ENCODE measurements at places on chromosomes 2 and 18.

DNA sequence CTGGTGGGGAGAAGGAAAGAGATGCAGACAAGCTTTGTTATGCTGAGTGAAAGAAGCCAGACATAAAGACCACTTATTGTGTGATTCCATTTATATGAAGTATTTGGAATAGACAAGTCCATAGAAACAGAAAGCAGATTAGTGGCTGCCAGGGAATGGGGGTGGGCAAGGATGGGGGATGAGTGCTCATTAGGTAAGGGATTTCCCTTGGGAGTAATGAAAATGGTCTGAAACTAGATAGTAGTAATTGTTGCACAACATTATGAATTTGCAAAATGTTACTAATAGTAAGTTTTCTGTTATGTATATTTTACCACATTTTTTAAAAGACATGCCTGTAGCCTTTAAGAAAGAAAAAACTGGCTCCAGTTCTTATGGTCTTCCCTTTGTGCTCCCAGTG, 154.9 kb downstream of the LNPK start:
- no peak for DNase-seq

GRCh38 chr2:98909317-98910211, 26.5 kb downstream of the CRACDL start:
- DNase-seq = peak; percentile 29

GRCh38 chr2:52510432-52510831, 1257.2 kb upstream of the CHAC2 start:
- no peak for DNase-seq

- no peak for DNase-seq
Observed at GRCh38 chr18:31343454-31343853, 25.5 kb downstream of the DSG1 start.

DNA sequence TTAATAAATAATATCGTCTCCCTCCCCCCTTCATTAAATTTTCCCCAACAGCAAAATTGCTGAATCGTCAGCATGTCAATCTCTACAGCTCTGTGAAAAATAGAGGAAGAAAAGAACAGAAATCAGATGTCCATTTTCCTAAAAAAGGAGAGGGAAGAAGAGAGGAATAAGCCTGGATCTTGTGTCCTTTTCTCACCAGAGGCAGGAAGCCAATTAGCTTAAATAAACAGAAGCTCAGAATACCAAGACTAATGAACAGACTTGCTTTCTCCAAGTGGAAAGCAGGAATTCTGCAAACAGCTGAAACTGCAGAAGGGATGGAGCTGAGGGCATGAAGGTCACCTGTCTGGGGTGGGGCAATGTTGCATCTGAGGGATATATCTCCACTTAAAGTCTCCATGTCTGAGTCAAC, 265.7 kb downstream of the CCDC85A start:
- DNase-seq = no peak

GRCh38 chr18:12290086-12290485, 18.0 kb upstream of the TUBB6 start:
- DNase-seq = no peak

DNA sequence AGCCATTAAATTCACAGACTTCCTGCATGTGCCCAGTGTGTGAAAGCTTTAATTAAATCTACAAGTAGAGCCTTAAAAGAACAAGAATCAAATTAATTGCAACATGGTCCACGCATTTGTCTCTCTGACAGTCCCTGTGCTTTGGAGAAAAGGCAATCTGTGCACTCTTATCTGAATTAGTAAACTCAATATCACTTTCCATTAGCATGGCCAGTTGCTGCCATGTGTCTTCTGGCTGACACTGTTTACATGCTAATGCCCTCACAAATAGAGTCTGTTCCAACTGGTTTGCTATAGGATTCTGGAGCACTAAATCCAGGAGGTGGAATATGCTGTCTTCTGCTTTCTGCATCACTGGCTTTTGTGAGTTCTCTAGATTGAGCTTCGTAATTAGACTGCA, 434.5 kb upstream of the RAB12 start:
- DNase-seq = no peak

DNA sequence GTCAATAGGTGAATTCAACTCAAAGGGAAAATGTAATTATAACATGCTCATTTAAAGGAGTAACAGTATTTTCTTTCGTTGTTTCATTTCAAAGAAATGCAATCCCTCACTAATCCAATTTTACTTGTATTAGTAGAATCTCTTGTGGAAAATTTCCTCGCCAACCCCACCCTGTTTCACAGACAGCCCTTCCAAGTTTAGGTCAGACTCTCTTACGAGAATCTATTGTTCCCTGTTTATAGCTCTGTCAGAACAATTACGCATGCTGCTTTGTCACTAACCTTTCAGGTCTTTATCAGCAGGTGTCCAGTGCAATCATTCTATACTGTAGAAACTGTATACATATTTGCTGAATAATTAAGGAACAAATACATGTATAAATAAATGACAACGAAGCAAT, 657.8 kb upstream of the LINC00305 start:
- no peak for DNase-seq

- no peak for DNase-seq
Observed at GRCh38 chr2:239876948-239877289, 148.2 kb downstream of the NDUFA10 start.

GRCh38 chr2:129484999-129485897, 494.2 kb upstream of the RAB6C start:
- no peak for DNase-seq

GRCh38 chr2:99670768-99671734, 181.2 kb upstream of the REV1 start:
- DNase-seq = no peak

GRCh38 chr2:241445426-241445825, 63.0 kb downstream of the STK25 start:
- no peak for DNase-seq

DNA sequence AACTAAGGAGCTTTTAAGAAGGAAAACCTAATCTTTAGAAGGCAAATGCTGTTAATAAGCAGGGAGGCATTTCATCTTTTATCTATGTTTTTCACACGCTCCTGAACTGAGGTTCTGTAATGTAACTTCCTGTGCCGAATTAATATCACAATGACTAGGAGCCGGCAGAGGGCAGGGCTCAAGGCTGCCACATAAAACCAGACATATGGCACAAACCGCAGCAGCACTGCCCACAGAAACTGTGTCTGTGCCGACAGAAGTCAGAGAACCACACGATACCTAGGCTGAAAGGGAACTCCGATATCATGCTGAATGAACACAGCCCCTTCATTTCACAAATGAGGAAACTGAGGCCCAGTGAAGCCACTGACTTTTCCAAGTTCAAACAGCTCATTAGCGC, 112.1 kb downstream of the EIPR1 start:
- DNase-seq = no peak

GRCh38 chr2:63544017-63544627, 44.2 kb downstream of the WDPCP start:
- DNase-seq = no peak

DNA sequence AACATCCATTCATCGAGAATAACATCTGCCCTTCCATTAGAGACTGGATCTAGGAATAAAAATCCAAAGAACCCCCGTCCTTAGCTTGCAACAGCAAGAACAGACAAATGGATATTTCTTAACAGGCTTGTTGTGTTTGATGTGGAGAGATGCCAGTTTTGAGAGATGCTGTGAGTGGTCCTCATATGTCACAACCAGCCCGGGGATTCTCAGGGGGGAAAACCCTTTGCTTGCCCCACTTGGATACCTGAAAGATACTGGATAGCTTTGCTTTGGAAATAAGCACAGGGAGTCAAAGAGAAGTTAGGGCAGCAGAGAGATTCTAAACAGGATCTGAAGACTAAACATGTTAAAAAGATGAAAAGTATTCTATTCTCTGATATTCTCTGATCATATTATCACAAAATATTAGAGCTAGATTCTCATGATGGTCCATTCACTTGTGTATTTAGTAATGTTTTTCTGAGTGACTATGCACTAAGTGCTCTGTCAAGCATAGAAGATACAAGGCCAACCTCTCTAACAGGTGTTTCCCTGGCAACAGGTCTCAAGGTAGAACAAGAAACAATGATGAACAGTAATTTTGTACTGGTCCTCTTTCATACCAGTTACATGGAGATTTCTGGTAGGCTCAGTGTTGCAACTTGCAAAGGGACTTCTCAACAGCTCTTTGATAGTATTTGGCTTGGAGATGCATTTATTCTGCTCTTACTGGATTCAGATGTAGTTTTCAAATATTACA, 348.2 kb downstream of the MYCN start:
- DNase-seq = no peak

DNA sequence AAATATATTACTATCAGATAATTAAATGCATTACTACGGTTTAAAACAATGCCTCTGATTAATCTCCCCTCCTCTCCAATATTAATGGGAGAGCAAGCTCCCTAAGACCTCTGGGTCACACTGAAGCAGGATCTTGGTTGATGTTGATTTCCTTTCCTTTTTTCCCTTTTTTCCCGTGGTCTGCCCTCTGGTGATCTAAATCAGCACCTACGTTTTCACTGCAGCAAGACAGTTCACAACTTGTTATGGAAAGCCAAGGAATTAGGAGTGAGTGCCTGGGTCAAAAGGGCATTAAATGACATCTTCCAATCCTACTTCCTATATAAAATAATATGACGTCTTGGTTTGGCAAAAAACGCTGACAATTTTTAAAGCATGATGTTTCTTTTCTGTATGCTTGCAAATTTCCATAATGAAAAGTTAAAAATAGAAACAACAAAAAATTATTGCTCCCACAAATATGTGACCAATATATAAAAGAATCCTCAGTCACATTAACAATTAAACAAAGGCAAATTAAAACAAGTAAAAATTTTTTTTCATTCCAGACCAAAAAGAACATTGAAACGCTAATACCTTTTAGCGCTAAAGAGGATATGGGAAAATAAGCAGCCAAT, 7.9 kb upstream of the CFAP36 start:
- peak; percentile 33 for DNase-seq

- no peak for DNase-seq
Observed at GRCh38 chr2:71528749-71529148, 75.4 kb downstream of the DYSF start.
